IMR-90 (cell line): ENCODE measurements at places on chromosomes 1 and 21. TPM values are rescaled to one million over a fixed set of nuclear protein-coding genes. Genes with fewer than 3 reads are reported as not detected.
A peak's percentile ranks its signal among the peaks of the same experiment; 100 is the strongest.

DNA sequence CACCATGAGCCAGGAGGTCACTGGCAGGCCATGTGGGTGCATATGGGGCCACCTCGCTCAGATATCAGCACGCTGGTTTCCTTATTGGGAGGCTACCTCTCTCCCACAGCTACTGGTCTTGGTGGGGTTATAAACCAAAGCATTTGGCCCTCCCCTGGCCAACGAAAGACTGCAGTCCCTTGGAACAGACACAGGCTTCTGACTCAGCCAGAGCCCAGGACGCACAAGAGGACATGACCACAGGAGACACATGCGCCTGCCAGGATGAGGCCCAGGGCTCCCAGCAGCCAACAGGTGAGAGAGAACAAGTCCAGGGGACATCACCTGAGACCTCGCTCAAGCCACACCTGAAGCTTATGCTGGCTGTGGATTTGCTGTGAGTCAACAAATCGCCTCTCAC is 13.8 kb downstream of the NPHP4 start:
- DNase-seq = peak; percentile 6

- peak; percentile 37 for DNase-seq
Observed at GRCh38 chr1:67792741-67793458, 40.4 kb downstream of the GNG12 start.

DNA sequence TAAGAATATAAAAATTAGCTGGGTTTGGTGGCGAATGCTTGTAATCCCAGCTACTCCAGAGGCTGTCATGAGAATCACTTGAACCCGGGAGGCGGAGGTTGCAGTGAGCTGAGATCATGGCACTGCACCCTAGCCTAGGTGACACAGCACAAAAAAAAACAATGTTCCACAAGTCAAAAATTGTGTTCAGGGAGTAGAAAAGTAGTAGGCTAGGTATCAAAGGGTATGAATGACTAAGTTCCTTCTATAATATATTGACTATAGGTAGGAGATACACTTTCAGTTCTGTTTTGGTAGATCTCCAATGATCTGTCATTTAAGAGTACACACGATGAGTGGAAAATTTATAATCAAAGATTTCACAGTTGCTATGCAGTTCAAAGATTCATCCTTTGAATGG is 16.7 kb downstream of the USP48 start:
- DNase-seq = no peak

- DNase-seq = no peak
Observed at GRCh38 chr1:10791105-10791951, 5.1 kb downstream of the CASZ1 start.

- peak; percentile 36 for DNase-seq
Observed at GRCh38 chr1:46532498-46533178, 18.8 kb downstream of the KNCN start.

Gene SPRR2E
- total RNA-seq = not detected in 2 replicates

- no peak for DNase-seq
Observed at GRCh38 chr1:109756848-109757521, 6.7 kb downstream of the EPS8L3 start.

Gene FHAD1
- total RNA-seq = not detected in 2 replicates

Gene PEAR1
- 2.0 and 2.8 TPM in 2 replicates for total RNA-seq

DNA sequence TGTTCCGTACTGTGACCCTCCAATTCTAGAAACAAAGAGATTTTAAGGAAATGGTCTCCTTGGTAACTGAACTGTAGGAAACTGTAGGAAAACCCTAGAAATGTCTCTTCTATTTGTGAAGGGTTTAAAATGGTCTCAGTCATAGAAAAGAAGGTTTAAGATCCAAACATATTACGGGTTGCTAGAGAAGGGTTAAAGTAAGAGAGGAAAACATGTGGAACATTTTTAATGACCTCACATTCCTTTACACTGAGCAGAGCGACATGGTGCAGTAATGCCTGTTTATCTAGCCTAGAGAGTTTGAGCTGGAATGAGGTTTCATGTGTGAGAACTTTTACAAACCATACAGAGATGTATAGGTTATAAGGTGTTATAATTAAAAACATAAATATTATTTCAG is 36.9 kb upstream of the C1orf105 start:
- peak; percentile 77 for DNase-seq

DNA sequence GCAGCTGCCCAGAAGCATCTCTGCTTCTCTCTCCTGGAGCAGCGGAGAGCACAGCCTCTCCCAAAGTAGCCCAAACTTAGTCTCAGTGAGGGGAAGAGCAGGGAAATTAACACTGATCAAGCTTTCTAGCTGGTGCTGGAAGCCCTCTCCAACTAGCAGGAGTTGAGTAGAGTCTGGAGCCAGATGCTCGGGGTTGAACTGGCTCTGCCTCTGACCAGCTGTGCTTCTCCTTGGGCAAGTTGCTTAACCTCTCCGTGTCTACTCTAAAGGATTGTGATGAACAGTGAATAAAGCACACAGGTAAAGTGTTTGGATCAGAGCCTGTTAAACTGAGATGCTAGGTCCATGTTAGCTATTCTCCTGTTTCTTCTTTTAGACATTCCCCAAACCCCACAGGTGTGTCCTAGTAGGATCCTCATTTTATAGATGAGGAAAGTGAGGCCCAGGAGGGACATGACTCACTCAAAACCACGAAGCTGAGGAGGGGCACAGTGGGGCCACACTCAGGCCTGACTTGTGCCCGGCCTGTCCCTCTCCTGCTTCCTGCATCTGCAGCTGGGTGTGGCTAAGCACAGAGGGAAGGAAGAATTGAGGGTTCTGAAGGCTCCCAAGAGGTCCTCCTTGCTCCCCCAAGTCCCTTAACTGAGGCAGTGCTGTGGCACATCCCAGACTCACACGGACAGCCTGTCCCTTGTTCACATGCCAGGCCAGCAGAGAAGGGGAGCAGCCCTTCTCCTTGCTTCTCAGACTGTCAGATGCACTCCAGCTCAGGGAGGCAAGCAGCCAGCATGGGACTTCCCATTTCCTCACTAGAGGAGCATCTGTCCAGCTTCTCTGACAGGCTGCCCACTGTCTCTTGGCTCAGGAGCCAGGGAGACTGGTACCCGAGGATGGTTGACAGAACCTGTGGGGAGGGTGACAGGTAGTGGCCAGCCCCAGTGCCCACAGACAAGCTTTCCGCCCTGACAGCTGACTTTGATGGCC is 152.0 kb upstream of the IGSF21 start:
- DNase-seq = no peak

GRCh38 chr21:42578761-42579415 is 65.2 kb downstream of the SLC37A1 start:
- DNase-seq = no peak

Gene VWA5B1
- not detected in 2 replicates for total RNA-seq

DNA sequence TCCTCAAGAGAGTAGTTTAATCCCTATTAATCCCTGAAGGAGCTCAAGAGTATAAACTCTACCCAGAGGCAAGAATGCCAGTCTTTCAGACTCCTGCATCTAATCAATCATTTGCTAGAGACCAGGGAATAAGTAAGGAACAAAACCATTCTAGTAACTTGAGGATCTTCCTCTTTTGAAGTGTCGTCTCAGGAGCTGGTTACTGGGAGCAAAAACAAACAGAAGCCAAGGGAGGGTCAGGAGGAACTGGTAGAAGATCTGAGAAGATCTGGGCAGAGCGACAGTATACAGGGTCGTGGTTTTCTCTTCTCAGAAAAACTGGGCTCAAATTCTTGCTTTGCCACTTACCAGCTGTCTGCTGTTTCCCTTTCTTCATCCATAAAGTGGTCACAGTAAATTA is 69.3 kb downstream of the RPS6KA1 start:
- no peak for DNase-seq
